Activated CD4-positive, alpha-beta T cell treated with anti-CD3 and anti-CD28 coated beads, Interleukin-2, Interleukin-4, amounts not matched to agents 100 ng/mL and 50 ng/mL, durations not matched to agents 16 hours and 8 hours (primary cell): ENCODE measurements at places on chromosomes 6 and 20.

GRCh38 chr6:155314773-155315515 lies 660 bp upstream of the TFB1M start:
- peak; percentile 82 for DNase-seq

DNA sequence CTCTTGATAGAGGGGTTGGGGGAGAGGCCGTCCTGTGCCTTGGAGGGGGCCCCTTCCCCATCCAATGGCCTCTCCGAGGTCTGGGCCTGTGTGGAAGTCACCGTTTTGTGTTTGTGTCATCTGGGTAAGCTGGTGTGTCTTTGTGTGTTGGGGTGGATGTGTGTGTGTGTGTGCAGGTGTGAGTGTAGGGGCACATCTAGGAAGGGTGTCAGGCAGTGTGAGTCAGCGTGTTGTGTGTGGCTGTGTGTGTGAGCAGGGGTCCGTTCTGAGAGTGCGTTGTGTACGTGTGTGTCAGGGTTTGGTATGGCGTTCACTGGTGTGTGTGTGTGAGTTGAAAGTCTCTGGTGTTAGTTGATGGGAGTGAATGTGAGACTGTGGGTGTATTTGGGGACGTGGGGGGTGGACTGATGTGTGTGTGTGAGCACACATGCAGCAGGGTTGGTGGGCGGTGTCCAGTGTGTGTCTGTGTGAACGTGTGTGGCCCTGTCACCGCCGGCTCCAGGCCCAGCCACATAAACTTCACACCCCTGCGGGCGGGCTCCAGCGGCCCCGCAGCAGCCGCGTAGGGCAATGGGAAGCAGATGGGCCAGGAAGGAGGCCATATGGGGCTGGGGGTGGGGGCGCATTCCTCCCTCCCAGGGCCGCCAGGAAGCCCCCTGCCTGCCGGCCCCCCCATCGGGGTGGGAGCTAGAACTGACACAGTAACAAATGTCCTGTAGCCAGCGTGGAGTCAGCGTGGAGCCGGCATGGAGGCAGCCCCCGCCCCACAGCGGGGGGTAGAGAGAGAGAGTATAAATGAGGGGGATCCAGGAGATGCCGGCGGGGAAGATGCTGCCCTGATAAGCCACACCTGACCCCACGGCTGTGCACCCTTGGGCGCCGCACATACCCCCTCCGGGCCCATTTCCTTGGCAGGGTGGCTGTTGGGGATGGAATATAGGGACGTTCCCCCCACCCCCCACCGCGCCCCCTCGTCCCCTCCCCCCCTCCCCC lies 32.1 kb downstream of the SNAI1 start:
- no peak for DNase-seq

DNA sequence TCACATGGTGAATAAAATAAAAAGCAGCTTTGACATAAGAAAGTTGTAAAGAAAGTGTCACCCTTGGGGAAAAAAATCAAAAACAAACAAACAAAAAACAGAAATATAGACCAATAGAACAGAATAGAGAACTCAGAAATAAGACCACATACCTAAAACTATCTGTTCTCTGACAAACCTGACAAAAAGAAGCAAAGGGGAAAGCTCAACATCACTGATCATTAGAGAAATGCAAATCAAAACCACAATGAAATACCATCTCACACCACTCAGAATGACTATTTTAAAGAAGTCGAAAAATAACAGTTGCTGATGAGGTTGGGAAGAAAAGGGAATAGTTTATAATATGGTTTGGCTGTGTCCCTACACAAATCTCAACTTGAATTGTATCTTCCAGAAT lies 159.1 kb downstream of the TINAG start:
- no peak for DNase-seq

DNA sequence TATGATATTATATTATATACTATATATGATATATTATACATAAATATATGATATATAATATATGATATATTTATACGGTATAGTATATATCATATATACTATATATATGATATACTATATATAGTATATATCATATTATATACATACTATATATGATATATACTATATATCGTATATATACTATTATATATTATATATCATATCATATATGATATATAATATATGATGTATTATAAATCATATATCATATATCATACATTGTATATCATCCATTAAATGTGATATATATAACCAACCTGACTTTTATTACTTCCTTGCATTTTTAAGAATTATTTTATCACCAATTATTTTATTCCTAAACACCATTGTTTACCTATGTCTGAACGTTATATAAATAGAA lies 146.6 kb upstream of the PRSS16 start:
- DNase-seq = no peak

GRCh38 chr6:127092466-127092865 lies 26.0 kb upstream of the RSPO3 start:
- DNase-seq = no peak

DNA sequence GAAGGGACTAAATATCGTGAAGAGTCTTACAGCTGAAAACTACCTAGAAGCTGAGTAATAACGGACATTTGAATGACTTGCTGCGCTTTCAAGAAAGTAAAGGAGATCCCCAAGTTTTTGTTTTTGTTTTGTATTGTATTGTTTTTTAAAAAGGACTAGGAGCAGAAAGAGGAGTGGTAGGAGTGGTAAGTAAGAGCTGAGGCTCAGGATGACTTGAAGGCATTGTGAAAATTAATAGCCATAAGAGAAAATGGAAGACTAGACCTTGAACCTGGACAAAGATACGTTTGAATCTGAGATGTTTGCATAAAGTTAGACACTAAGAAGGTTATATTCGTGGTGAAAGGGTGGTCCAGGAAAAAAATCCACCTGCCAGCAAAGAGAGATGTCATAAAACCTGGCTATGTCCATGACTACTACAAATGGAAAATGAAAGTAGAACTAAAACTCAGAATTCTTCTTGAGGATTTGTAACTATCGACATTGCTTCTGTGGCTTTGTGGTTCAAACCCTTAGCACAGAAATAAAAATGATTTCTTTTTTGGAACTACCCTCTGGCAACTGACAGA lies 824.8 kb upstream of the FLRT3 start:
- peak; percentile 9 for DNase-seq

DNA sequence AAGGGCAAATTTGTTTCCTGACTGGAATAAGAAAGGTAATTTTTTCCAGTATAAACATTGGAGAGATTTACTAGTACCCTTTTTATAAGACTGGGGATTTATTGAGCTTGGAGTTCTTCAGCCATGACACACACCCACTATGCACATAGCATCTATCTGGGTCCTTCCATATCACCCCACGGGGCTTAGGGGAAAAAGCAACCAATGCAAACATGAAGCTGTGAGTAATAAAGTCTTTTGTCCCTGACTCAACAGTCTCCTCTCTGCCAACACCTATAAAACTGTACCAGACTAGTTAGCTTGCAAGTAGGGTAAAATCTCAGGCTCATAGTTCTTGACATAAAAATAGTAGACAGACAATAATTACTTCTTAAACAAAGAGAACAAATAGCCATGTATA lies 23.4 kb downstream of the COL21A1 start:
- DNase-seq = no peak

DNA sequence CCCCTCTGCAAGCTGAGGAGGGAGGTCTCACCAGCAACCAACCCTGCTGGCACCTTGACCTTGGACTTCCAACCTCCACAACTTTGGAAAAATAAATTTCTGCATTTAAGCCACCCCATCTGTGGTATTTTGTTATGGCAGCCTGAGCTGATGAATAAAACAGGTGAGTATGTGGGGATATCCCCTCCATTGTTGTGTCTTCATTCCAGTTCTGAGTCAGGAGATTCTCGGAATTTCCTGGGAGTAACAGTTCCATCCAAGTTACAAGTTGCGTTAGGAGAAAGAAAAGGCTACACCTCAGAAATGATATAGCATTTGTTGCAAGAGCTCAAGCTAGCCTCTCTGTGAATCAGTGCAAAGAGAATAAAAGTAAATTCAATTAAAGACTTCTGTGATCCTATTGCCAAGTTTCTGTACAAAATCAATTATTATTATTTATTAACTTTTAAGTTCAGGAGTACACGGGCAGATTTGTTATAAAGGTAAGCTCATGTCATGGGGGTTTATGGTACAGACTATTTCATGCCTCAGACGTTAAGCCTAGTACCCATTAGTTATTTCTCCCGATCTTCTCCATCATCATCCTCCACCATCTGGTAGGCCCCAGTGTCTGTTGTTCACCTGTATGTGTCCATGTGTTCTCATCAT lies 153.0 kb downstream of the NKAIN2 start:
- DNase-seq = no peak

- no peak for DNase-seq
Measured at GRCh38 chr6:20566109-20566508, 31.9 kb downstream of the CDKAL1 start.

GRCh38 chr6:163694988-163695398 lies 280.5 kb downstream of the QKI start:
- DNase-seq = no peak

GRCh38 chr6:93842178-93842577 lies 422.8 kb upstream of the EPHA7 start:
- no peak for DNase-seq

DNA sequence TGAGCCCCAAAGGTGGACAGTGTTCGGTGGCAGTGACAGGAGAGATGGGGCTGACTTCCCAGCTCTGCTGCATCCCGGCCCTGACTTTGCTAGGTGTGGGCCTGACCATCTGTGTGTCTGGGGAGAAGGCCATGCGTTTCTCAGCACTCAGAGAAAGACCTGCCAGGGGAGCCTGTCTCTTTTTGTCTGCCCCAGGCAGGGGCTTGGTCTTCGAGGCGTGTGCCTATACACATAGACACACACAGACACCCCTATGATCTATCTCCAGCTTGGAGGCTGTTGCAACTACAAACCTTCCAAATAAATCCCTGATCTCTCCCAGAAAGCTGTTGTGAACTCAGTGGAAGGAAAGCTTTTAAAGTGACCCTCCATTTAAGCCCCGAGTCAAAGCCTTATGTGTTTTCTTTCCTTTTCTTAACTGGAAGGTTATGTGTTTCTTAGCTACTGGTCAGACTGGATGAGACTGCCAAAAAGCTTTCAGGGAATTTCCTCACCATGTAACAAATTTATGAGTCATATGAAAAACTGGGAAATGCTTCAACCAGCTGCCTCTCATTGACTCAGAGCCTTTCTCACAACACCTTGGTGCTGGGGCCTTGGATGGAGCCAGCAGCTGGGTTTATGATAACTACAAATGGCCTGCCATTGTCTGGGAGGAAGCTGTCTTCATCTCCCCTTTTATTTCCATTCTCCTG lies 102.6 kb downstream of the CDC5L start:
- DNase-seq = no peak

- DNase-seq = no peak
Measured at GRCh38 chr6:98118397-98119045, 715.9 kb upstream of the POU3F2 start.

DNA sequence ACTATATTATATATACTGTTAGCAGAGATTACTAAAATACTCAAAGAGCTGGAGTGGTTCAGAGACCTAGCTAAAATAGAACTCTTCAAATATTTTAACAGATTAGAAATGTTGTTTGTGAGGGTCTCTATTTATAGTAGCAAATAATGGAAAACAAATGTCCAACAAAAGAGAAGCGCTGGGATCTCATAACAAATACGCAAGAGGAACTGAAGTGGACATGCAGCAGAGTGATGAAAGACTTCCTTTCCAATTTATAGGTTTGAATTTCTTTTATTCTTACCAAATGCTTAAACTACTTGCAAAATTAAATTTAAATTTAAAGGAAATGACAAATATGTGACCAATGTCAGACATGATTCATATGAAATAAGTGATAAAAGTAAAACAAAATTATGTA lies 49.9 kb downstream of the PIGU start:
- no peak for DNase-seq

DNA sequence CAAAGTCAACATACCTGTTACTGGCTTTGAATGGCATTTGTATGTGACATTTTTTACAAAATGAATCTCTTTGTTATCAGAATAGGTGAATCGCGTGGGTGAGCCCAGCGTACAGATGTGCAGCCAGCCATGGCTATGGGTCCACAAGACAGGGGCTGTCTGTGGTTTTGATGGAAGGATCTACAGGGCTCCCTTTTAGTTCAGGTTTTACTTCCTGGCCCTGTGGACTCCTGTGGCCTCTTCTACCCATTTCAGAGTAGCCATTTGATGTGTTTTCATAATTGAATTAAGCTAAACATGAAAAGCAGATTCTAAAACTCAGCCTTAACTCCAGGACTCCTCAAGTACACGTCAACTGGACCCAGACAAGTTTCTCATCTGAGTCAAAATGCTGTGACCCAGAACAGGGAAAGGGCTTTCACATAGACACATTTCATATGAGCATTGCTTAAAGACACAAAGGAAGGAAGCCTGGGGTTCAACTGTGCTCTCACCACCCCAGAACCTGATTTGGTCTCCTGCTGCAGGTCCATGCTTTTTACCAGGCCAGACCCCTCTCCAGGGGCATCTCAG lies 105.3 kb upstream of the NAA20 start:
- no peak for DNase-seq

DNA sequence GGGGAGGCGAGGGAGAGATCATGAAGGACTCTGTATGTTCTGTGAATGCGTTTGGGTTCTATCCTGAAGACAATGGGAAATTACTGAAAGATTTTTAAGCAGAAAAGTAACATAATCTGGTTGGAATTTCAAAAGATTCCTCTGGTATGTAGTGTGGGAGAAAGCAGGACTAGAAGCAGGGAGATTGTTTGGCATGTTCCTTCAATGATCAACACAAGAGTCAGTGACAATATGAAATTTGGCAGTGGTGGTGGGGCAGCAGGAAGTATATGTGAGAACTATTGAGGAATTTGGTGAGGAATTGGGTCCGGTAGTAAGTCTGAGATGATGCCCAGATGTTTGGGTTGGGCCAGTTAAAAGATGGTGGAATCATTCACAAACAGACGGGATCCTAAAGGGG lies 348.7 kb downstream of the CD83 start:
- no peak for DNase-seq

- no peak for DNase-seq
Measured at GRCh38 chr6:116884530-116884929, 7.5 kb downstream of the RFX6 start.

GRCh38 chr6:41771058-41771983 lies 8.4 kb downstream of the FRS3 start:
- no peak for DNase-seq

GRCh38 chr6:10219510-10219909 lies 195.4 kb downstream of the TFAP2A start:
- DNase-seq = no peak

DNA sequence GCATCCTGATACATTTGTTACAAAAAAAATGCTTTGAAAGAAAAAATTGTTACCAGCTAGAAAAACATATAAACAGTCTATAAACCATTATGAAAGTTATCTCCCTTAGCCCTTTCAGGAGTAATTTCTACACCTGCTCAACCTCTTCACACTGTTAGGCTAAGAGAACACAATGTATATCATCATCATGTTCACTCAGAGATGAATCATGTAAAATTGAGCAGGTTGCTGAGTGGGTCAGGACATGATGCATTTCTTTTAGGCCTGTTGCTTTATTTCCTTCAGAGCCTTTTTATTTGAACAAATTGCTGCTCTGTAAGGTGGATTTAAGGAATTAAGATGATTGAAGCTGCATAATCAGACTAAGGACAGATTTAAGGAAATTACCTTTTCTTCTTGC lies 531.3 kb upstream of the MAN1A1 start:
- no peak for DNase-seq

- no peak for DNase-seq
Measured at GRCh38 chr6:128099571-128100197, 198.8 kb upstream of the THEMIS start.
